ENCODE measurements at places on chromosomes 2 and 18.

GRCh38 chr2:38269421-38269820, 107.7 kb downstream of the ATL2 start:
- no peak for DNase-seq

- peak; percentile 56 for DNase-seq
Measured at GRCh38 chr2:144382849-144383248, 137.1 kb downstream of the ZEB2 start.

GRCh38 chr18:4605212-4605611, 150.1 kb upstream of the DLGAP1 start:
- DNase-seq, result no peak

DNA sequence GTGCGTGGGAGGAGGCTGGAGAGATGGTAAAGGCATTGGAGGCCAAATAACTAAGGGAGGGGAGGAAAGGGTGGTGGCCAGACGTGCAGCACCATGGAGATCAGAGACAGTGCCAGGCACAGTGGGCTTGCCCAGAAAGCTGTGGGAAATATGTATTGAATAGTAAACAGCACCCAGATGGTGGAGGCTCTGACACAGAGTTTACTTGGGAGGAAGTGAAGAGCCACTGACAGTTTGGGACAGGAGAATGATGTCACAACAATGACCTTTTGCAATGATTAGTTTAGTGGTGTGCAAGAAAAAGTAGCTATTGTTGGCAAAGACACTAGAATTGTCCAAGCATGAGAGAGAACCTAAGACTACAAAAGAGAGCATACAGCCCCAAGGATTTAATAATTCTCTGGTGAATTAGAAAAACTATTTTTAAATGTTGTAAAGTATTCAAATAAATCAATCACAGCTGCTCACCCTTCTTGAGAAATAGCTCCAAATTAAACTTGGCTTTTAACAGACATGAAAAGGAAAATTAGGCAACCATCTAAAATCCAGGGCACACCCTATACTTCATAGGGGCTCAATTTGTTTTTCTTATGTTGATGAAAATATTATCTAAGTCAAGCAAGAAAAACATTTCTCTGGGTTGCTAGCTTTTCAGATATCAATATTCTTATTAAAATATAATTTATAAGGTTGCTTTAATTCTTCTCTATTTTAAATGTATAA, 458.7 kb upstream of the HNRNPA3 start:
- DNase-seq, result no peak

GRCh38 chr2:10289891-10290290, 12.8 kb upstream of the HPCAL1 start:
- no peak for DNase-seq

GRCh38 chr18:59907660-59908059, 7.9 kb downstream of the PMAIP1 start:
- DNase-seq, result no peak

All from GM13976 (cell line).